ENCODE measurements at places on chromosomes 1 and 21.

- no peak for DNase-seq
Measured at GRCh38 chr1:107990606-107991005, 25.6 kb upstream of the VAV3 start.

DNA sequence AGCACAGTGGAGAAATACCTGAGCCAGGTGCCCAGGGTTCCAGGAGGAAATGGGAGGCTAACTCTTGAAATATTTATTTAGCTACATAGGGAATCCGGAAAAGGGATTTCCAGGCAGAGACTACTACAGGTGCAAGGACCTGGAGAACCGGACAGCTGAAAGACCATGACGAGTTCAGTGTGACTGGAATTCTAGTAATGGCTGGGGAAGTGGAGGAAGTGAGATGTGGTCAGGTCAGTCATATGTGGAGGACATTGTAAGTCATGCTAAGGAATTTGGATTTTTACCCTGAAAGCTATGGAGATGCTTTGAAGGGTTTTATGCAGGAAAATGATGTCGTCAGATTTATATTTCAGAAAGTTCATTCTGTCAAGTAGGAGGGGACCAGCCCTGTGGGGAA is 1.8 kb downstream of the CAP1 start:
- DNase-seq, result no peak

DNA sequence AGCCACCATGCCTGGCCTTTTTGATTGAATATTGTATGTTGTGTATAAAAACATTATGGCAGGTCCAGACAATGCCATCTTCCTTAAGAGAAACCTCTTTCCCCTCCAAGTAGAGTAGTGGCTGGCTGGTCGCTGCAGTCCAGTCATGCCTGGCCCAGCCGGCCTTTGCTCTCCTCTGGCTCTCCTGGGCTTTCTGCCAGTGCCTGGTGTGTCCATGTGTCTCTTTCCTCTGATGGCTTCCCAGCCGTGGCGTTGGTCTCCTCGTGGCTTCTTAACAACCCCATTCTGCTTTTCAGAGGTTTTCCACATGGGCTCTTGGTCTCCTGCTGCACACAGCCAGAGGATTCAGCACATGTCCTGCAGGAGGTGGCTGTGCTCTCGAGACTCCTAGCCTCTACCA is 58.7 kb downstream of the DIP2A start:
- DNase-seq, result no peak

DNA sequence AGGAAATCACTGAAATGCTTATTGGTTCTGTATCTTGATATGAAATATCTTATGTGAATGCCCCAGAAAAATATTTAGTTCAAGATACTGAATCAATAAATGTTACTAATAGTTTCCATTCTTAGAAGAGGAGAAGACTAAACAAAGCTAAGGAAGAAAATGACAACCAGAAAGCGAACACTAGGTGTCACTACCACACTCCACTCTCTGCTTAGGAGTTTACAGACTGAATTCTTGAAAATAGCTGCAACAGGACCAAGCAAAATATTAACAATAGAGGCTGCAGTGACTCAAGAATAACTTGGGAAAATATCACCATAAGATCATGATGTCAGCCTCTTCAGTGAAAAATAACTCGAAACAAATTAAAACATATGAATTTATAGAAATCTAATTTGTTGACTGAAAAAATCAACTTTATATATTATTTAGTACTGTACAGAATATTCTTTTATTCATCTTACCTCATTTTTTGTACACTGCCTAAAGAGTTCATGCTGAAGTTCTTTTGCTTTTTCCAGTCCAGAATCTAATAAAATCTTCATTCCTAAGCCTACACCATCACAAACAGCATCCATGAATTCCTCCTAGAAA is 61.6 kb downstream of the KIF14 start:
- DNase-seq, result no peak

GRCh38 chr21:36203603-36203889 is 46.9 kb downstream of the DOP1B start:
- no peak for DNase-seq

DNA sequence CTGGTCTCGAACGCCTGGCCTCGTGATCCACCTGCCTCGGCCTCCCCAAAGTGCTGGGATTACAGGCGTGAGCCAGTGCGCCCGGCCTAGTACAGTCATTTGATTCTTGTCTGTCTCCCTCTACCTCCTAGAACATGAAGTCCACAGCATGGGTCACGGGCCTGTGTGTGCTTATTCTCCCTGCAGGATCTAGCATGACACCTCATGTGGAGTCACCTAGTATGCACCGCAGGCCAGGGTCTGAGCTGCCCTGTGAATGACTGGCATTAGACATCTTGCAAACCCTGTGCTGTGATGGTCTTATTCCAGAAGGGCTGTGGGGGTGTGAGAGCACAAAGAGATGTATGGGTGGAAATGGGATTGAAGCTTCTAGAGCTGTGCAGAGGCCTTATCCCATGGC is 133.2 kb downstream of the GALNT2 start:
- no peak for DNase-seq

DNA sequence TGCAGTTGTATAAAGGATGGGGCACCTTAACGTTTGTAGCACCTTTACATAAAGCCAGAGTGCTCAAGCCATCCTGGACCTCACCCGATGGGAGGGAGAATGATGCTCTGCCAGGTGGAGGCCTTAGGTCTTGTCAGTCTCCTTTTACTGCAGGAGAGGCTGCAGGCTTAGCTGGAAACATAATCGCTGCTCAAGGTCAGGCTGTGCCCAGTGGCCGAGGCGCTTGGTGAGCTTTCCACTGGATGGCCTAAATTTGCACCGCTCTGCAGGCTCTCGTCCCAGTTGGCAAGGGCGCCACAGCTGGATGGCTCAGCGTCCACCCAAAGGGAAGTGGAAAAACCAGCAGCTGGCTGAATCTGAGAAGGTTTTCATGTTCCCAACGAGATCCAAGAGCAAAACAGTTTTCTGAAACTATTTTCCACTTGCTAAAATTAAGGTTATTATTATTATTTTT is 438.9 kb downstream of the CAMTA1 start:
- no peak for DNase-seq

DNA sequence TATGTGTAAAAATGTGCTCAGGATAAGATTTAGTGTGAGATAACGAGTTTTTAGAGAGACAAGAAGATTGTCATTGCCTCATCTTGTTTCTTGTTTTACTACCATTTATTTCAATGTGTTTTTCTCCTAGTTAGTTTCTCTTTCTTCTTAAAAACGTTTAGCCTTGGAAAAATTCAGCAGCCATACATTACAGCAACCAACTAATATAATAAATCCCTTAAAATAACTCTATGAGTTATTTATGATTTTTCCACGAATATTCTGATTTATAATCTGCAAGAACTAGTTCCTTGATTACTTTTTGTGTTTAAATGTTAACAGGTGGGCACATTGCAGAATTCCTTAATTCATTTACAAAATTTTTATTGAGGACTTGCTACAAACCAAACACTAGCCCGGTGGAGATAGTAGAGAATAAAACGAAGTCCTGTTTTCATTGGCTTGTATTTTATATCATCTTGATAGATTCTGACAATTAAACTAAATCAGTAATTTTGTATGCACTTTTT is 118.9 kb downstream of the OSBPL9 start:
- DNase-seq, result no peak

DNA sequence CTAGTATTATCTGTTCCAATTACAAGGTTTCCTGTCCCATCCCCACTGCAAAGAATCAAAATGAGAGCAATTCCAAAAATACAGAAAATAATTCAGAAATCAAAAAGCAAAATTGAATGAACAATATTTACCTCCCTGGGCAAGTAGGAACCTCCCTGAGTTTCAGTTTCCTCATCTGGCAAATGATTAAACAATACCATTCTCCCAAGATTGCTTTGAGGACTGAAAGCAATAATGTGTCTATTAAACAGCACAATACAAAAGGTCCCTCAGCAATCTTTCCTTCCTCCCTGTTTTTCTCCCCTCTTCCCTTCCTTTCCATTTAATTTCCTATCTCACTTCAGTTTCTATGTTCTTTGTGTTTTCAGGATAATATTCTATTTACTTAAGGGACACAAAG is 171.0 kb downstream of the ZC3H11B start:
- DNase-seq, result no peak

DNA sequence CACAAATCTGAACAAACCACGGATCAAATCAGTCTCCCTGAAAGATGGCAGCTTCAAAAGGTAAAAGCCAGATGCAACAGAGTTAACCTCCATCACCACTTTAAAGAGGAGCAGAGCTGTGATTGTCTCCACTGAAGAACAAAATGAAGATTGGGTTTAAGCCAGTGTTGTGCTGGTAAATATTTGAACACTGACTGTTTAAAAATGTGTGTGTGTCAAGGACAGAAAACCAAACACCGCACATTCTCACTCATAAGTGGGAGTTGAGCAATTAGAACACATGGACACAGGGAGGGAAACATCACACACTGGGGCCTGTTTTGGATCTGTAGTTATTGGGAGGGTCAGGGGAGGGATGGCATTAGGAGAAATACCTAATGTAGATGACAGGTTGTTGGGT is 83.9 kb downstream of the ST6GALNAC5 start:
- DNase-seq, result no peak
